ENCODE measurements at places on chromosomes 2 and 18. TPM values are rescaled to one million over a fixed set of nuclear protein-coding genes. Genes with fewer than 3 reads are reported as not detected.

- no peaks in the 10 kb centered on the region for H3K27me3 ChIP-seq
- DNase-seq: no peak
- H3K27ac ChIP-seq: no peak overlapping the region
- H3K4me1 ChIP-seq: peaks cover 35% of the 10 kb centered on the region
- no peaks in the 10 kb centered on the region for H3K36me3 ChIP-seq
These were observed 15.8 kb downstream of the ZNF236 start for GRCh38 chr18:76838182-76838581.

DNA sequence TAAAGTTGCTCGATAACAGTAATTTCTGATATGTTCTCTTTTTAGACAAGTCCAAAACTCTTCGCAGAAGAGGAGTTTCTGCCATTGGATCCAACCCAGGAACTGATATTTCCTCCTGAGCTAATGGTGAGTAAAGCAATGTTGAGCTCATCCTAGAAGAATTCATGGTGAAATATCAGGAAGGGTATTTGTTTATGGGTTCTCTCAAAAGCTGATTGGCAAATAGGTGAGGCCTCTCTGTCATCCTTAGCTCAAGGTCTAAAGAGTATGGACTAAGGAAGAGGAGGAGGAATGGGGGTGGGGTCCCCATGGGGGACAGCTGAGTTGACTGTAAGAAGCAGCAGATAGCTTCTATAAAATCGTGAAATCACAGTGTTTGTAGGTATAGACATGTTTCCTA, 18.2 kb downstream of the AOX1 start:
- no peaks in the 10 kb centered on the region for H3K36me3 ChIP-seq
- H3K4me3 ChIP-seq: no peak overlapping the region
- H3K27me3 ChIP-seq: no peaks in the 10 kb centered on the region
- H3K27ac ChIP-seq: no peak overlapping the region
- H3K4me1 ChIP-seq: no peaks in the 10 kb centered on the region

DNA sequence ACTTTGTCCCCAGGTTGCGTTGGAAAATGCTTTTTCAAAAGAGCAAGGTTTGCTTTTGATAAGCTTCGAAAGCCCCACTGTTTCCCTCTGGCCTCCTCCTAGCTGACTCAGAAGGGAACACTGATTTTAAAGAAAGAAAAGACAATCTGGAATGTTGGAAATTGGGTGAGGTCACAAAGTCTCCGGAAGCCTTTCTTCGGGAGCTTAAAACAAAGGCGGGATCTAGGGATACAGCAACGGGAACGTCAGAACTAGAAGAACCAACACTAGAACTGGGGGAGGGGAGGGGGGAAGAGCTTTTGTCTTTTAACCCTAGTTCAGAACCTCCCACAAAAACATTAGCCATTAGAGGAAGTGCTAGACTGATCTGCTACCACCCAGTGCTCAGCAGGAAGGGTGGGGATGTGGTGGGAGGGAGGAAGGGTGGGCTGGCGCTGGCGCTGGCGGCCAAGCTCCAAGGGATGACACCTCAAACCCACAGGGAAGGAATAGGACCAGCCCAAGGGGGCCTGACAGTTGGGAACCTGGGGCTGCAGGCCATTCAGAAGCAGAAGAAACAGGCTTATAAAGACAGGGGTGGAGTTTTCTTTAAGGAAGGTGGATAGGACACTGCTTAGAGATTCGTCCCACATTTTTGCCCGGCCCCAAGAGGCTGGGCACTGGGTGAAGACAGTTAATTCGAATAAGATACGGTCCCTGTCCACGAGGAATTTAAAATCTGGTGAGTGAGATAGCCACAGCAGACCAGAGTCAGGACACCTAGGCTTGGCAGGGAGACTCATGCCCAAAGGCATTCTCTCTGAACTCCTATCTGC, 1.7 kb downstream of the TMSB10 start:
- H3K4me1 ChIP-seq: peaks cover 18% of the 10 kb centered on the region
- no peaks in the 10 kb centered on the region for H3K36me3 ChIP-seq
- H3K27me3 ChIP-seq: no peaks in the 10 kb centered on the region
- DNase-seq: peak; percentile 92
- H3K4me3 ChIP-seq: peak overlapping the region; percentile 73
- H3K27ac ChIP-seq: peak overlapping the region; percentile 88

DNA sequence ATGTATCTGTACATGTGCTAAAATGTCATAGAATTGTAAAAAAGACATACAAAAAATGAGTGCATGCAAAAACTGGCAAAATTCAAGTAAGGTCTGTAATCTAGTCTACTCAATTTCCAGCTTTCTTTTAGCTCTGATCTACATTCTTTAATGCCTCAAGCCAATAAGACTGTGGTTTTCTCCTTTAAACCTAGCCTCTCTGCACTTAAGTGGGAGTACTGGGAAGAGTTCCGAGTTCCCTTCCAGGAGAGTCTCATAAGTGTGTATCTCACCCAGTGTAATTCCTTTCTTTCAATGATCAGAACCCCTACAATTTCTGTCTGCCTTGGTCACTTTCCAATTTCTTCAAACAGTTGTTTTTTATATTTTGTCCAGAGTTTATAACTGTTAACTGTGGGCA, 150.1 kb downstream of the PTRHD1 start:
- no peak overlapping the region for H3K4me3 ChIP-seq
- H3K4me1 ChIP-seq: peaks cover 6% of the 10 kb centered on the region
- H3K36me3 ChIP-seq: no peaks in the 10 kb centered on the region
- H3K27ac ChIP-seq: no peak overlapping the region
- no peaks in the 10 kb centered on the region for H3K27me3 ChIP-seq

DNA sequence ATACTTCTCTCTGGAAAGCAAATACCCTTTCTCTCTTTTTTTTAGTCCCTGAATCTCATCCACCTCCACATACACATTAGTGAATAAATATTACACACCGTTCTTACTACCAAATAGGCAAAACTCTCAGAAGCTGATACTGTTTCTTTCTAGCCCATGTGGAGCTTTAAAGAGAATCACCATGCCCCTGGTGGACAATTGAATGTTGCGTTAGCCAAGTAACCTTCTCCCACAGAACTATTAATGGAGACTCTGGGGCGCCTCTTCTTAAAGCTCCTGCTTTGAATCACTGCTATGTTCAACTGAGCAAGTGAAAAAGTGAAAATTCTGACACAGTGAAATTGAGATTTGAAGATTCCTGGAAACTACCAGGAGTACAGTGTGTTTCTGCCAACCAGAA, 522.8 kb upstream of the CDH7 start:
- no peak overlapping the region for H3K4me3 ChIP-seq
- no peak overlapping the region for H3K27ac ChIP-seq
- no peaks in the 10 kb centered on the region for H3K36me3 ChIP-seq

Gene MYO1B
- 15.0 TPM for total RNA-seq

Gene CROCC2
- total RNA-seq: not detected

Gene DES
- 23,770 TPM for total RNA-seq

DNA sequence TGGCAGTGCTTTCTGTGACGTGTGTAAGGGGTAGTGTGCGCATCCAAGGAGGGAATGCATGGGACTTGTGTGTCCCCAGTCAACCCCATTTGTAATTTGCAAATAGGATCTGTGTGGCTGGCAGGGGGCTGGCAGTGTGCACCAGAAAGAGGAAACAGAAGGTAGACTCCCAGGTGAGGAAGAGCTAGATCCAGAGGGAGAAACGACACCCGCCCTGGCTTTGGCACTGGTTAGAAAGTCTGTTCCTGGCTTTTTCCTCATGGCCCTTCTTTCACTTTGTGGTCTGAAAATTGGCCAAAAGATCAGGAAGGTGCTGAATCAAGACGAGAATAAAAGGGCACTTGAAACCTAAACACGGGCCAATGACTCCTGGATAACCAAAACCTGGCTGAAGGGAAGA, 33.3 kb downstream of the PRKCE start:
- H3K27me3 ChIP-seq: no peaks in the 10 kb centered on the region
- H3K4me1 ChIP-seq: peaks cover 13% of the 10 kb centered on the region
- H3K36me3 ChIP-seq: no peaks in the 10 kb centered on the region
- no peak overlapping the region for H3K27ac ChIP-seq

Gene LDAH
- 13.7 TPM for total RNA-seq

Gene WNT10A
- 0.17 TPM for total RNA-seq

DNA sequence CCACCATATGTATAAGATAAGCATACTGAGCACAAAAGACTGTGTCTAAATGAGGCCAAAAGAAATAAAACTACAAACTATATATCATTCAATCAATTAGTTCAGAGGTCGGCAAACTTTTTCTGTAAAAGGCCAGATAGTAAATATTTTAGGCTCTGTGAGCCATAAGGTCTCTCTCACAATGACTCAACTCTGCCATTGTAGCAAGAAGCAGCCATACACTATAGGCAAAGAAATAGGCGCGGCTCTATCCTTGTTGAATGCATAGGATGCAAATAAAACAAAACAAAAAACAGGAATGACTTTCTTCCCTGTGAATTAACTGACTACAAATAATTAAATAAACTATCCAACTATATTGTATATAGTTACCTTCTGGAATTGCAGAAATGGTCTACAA, 8.6 kb upstream of the CCDC88A start:
- H3K4me1 ChIP-seq: peaks cover 9% of the 10 kb centered on the region
- H3K4me3 ChIP-seq: no peak overlapping the region
- no peak for DNase-seq
- H3K27me3 ChIP-seq: no peaks in the 10 kb centered on the region

Gene CABYR
- total RNA-seq: 3.3 TPM

DNA sequence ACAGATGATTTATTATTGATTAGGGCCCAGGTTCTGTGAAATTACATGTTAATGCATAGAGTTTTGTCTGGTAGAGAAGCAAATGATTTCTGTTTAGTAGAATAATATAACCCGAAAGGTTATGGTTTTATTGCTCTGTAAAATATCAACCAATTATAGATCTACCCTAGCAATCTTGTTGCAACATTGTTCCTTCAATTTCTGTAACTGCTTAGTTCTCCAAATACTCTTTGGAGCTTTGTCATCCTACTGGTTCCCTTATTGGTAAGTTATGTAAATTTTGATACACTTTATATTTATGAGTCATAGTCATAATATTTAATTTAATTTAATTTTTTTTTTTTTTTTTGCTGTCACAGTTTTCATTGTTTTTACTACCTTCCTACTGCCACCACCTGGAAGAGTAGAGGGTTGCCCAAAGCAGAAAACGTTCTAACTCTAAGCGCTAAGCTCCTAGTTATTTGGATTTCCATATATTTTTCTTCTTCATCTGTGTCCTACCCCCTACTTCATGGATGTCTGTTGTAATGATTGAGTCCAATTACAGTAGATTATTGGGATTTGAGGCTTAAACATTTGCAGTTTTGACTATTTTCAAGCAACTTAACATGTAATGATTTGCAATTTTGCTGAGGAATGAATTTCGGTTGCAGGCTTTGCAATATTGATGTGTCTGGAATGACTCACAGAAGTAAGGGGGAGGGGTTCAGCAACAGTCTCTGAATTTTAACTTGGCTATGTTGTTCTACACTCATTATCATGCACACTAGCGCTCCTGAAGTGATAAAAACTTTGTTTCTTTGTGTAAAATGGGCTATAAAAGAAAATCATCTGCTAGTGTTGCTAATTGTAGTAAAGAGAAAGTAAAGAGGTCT, 51.1 kb downstream of the NABP1 start:
- DNase-seq: no peak
- no peak overlapping the region for H3K27ac ChIP-seq
- no peaks in the 10 kb centered on the region for H3K36me3 ChIP-seq
- no peak overlapping the region for H3K4me3 ChIP-seq
- H3K27me3 ChIP-seq: no peaks in the 10 kb centered on the region

GRCh38 chr2:85578243-85579180, 1.1 kb downstream of the VAMP8 start:
- no peaks in the 10 kb centered on the region for H3K27me3 ChIP-seq
- peaks cover 21% of the 10 kb centered on the region for H3K4me1 ChIP-seq
- peak overlapping the region; percentile 53 for H3K27ac ChIP-seq

DNA sequence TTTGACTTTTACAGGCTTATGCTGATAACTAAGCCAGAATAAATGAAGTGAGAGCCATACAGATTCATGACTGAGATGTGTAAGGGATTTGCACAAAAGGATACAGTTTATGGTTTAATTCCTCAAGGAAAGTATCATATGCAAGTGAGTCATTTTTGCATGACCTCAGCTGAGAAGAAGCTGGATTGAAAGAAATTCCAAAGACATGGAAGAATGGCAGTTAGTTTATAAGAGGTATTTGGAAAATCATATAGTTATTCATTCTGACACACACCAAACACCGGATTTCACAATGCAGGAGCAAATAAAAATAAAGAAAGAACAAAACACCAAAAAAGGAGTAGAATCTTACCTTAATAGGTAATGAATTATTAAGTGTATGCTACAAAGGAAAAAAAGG, 83.2 kb upstream of the RND3 start:
- no peaks in the 10 kb centered on the region for H3K36me3 ChIP-seq
- H3K4me3 ChIP-seq: no peak overlapping the region
- H3K27ac ChIP-seq: no peak overlapping the region
- H3K27me3 ChIP-seq: no peaks in the 10 kb centered on the region

DNA sequence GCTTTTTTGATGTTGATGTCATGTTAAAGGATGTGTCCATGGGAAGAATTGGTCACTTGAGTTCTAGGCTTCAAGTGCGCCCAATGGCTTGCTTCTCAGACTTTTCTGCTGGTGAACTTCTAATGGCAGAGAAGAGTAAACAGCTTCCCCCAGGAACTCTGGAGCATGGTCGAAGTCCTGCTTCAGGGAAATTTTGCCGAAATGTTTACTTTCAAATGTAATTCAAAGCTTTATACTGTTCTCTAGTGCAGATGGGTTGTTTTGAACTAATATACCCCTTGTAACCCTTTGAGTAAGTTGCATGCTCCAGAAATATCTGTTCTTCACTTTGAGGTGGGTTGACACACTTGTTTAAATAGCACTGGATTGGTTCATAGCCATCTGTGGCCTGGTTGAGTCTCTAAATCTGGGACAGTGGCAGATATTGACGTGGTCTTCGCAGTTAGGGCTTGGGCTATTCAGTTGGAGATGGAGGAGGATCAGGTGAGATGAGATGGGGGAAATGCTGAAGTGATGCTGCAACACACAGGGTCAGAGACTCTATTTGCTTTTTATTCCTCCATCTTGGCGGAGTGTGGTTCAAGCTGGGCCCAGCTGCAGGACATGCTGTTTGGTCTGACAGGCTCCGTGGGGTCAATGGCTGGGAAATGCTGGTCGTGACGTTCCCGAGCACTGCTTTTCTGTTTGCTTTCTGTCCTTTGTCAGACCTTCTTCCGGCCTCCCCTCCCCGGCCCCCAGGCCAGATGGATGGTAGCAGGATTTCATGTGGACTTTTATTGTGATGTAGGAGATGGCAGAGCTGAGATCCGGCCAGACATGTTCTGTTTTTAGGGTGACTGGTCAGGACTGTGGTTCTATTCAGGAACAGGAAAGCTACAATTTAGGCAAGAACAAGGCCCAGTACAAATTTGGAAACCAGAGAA, 35.9 kb downstream of the MYO1B start:
- no peaks in the 10 kb centered on the region for H3K36me3 ChIP-seq
- H3K27me3 ChIP-seq: no peaks in the 10 kb centered on the region
- H3K4me3 ChIP-seq: no peak overlapping the region
- H3K27ac ChIP-seq: no peak overlapping the region
- no peak for DNase-seq

- no peaks in the 10 kb centered on the region for H3K27me3 ChIP-seq
- H3K4me1 ChIP-seq: peaks cover 9% of the 10 kb centered on the region
- no peak for DNase-seq
- no peaks in the 10 kb centered on the region for H3K36me3 ChIP-seq
- H3K4me3 ChIP-seq: no peak overlapping the region
These were observed 13.5 kb upstream of the NTSR2 start for GRCh38 chr2:11683476-11683875.

GRCh38 chr2:158995677-158996049, 27.2 kb downstream of the TANC1 start:
- H3K4me1 ChIP-seq: peaks cover 47% of the 10 kb centered on the region
- no peak overlapping the region for H3K4me3 ChIP-seq
- H3K27ac ChIP-seq: no peak overlapping the region
- no peak for DNase-seq
- no peaks in the 10 kb centered on the region for H3K36me3 ChIP-seq
- H3K27me3 ChIP-seq: no peaks in the 10 kb centered on the region

- no peaks in the 10 kb centered on the region for H3K27me3 ChIP-seq
- no peaks in the 10 kb centered on the region for H3K4me1 ChIP-seq
- no peaks in the 10 kb centered on the region for H3K36me3 ChIP-seq
- H3K4me3 ChIP-seq: no peak overlapping the region
- no peak for DNase-seq
These were observed 27.7 kb upstream of the ACADL start for GRCh38 chr2:210252699-210253606.

Measured in esophagus muscularis mucosa (tissue), 4 donors.